ENCODE measurements at places on chromosomes 1 and 21. TPM values are rescaled to one million over a fixed set of nuclear protein-coding genes. Genes with fewer than 3 reads are reported as not detected.
A peak's percentile ranks its signal among the peaks of the same experiment; 100 is the strongest.

- H3K27ac ChIP-seq, result no peak overlapping the region
- no peaks in the 10 kb centered on the region for H3K4me1 ChIP-seq
- H3K4me3 ChIP-seq, result no peak overlapping the region
- H3K27me3 ChIP-seq, result no peaks in the 10 kb centered on the region
- H3K36me3 ChIP-seq, result no peaks in the 10 kb centered on the region
- no peak for DNase-seq
Measured at GRCh38 chr21:35091496-35091895, 42.4 kb upstream of the RUNX1 start.

- no peak overlapping the region for H3K4me3 ChIP-seq
- no peaks in the 10 kb centered on the region for H3K36me3 ChIP-seq
- H3K27ac ChIP-seq, result peak overlapping the region; percentile 85
- DNase-seq, result no peak
Measured at GRCh38 chr1:19068639-19069276, 112.3 kb upstream of the IFFO2 start.

- H3K4me3 ChIP-seq, result no peak overlapping the region
- no peaks in the 10 kb centered on the region for H3K4me1 ChIP-seq
- no peaks in the 10 kb centered on the region for H3K36me3 ChIP-seq
- DNase-seq, result no peak
- no peak overlapping the region for H3K27ac ChIP-seq
Measured at GRCh38 chr1:19345391-19345790, 33.3 kb downstream of the SLC66A1 start.

The CYP4A11 gene
- total RNA-seq, result 507 TPM
